ENCODE measurements at places on chromosomes 13 and 19.

DNA sequence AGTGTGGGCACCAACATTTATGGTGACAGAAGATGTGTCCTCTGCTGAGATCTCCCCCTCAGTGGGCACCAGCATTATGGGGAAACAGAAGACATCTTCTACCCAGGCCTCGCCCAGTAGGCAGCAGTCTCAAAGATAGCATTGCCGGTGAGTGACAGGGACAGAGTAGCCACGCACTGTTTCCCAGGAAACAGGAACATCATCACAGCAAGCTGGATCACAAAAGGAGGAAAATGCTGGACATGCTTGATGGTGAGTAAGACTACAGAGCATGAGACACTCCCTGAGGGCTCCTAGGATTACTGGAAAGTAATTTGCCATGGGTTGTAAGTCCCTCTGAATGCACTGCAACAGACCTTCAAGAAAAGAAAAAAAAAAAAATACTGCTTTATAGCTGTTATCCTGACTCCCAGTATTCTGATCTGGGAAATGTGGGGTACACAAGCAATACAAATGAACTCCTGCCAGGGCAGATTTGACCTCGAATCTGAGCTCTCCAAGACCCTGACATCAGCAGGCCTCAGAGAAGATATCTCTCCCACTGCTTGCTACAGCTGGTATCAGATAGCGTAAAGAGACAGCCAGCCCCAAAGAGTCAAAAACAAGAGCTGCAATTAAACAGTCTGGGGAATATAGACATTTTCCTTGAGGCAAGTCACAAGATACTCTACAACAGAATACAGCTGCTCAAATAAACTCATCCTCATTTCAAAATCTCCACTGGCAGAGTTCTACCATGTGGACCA, 180.4 kb downstream of the RBM26 start:
- peak; percentile 11 for DNase-seq

GRCh38 chr19:10224337-10224736, 6.8 kb downstream of the S1PR2 start:
- no peak for DNase-seq

GRCh38 chr13:80572923-80573316, 232.0 kb upstream of the SPRY2 start:
- no peak for DNase-seq

GRCh38 chr13:98385606-98386005, 191.3 kb downstream of the STK24 start:
- DNase-seq: no peak

DNA sequence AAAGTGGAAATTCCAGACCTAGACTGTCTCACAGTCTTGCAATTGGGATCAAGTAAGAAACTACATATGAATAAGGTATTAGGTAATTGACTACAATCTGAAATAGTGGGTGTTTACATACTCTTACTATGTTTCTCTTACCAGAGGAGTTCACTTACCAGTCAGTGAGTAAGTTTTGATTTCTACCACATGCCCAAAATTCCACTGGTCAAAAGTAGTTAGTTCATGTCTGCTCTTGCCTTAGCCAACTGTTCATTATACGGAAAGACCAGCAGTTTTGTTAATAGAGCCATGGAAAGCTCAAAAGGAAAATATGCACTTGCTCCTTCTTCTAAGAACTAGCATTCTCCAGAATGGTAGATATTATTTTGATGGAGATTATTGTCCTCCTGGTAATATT, 490.8 kb downstream of the RFC3 start:
- DNase-seq: no peak

DNA sequence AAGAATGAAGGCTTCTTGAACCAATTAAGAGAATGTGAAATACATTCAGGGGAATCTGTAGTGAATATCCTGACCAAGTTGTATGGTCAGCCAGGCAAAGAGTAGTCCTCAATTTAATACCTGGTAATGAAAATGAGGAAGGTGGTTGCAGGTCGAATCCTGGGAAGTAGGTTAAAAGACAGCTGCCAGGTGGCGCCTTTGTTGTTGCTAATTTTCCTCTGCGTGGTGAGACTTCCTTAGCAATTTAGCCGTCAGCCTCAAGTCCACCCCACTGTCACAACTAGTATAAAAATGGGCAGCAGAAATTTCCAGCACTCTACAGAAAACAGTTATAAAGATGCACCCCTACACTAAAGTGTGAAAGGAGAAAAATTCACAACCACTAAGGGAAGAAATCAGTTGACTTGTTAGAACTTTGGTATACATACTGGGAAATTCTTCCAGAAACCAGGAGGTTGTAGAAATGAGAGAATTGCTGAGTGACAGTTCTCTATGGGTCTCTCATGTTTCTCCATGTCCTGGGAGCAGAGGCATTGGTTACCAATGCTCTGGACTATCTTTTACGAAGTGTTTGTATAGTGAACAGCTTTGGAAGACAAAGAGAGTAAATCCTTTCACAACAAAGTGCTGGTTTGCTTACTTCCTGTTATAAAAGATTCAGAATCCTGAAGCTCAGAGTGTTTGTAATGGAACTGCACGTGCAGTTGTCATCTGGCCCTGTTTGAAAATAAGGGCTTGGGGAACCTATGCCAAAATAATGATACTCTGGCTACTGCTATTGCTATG, 235.9 kb downstream of the NHLRC3 start:
- peak; percentile 3 for DNase-seq

DNA sequence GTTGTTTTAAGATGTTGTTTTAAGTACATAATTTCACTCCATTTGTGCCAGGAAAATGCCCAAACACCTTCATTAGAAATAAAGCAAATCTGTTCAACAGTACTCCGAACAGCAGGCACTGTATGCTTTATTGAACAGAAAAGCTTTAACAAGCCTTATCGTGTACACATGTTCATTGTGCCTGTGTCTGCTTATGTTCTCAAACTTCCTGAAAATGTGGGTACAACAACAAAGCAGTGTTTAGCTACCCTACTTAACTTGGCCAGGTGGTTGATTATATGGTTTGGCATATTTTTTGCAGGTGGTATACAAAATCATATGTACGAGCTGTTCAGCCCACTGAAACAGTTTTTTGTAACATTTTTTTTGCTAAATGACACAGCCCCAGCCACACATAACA, 718.0 kb downstream of the DACH1 start:
- peak; percentile 71 for DNase-seq

GRCh38 chr13:101242720-101243119, 173.6 kb downstream of the NALCN start:
- DNase-seq: no peak

DNA sequence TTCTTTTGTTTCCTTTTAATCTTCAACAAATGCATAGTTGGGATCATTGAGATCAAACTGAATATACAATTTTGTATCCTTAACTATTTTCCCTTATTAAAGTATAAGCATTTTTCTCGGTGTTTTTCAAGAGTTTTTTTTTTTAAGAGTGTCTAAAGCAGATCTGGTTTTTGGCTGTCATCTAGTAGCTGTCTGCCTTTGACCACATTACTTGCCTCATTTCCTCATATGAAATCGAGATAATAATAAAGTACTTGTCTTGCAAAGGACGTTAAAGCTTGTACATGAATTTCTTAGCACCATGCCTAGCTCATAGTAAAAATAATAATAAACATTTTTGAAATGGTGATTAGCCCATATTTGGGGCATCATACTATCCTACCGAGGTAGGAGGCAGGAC, 121.2 kb downstream of the PDS5B start:
- DNase-seq: no peak

Measured in NCI-H1105 treated with DMSO at 0.1 percent for 48 hours (cell line).